Kasumi-1 (cell line): ENCODE measurements at places on chromosomes 3 and 15.

GRCh38 chr3:181311186-181311585 lies 321.6 kb upstream of the DNAJC19 start:
- DNase-seq, result no peak

DNA sequence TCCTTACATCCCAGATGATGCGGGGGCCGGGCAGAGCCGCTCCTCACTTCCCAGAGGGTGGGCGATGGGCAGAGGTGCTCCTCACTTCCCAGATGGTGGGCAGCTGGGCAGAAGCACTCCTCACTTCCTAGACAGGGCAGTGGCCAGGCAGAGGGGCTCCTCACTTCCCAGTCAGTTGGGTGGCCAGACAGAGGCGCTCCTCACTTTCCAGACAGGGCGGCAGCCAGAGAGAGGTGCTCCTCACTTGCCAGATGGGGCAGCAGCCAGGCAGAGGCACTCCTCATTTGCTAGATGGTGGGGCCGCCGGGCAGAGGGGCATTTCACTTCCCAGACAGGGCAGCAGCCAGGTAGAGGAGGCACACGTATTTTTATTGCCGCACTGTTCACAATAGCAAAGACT lies 622.0 kb upstream of the KCNMB2 start:
- no peak for DNase-seq

DNA sequence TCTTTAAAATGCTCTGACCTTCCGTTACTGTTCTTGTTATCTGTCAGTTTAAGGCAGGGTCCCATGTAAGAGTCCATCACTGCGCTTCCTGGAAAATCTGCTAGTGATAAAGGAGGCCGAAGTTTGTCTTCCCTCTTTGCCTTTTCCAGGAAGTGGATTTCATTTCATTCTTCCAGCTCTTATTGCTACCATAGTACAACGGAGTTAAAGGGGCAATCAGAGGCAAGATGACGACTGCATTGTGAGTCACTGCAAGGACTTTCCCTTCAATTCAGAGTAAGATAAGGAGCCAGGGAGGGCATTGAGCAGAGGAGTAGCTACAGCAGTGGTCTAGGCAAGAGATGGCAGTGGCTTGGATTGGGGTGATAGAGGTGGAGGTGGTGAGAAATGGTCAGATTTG lies 17.2 kb upstream of the DET1 start:
- no peak for DNase-seq

GRCh38 chr15:41503669-41504010 lies 10.0 kb downstream of the ITPKA start:
- no peak for DNase-seq

GRCh38 chr3:52144034-52144795 lies 10.0 kb downstream of the POC1A start:
- DNase-seq, result peak; percentile 60

GRCh38 chr15:58746174-58746573 lies 3.3 kb downstream of the ADAM10 start:
- no peak for DNase-seq

GRCh38 chr3:79310016-79310415 lies 457.8 kb downstream of the ROBO1 start:
- DNase-seq, result no peak
